Mammary epithelial cell (primary cell): ENCODE measurements at places on chromosomes 7 and 10. TPM values are rescaled to one million over a fixed set of nuclear protein-coding genes. Genes with fewer than 3 reads are reported as not detected.

The FGFBP3 gene
- 0.68 and 0.69 TPM in 2 replicates for total RNA-seq

The SKIDA1 gene
- total RNA-seq = 0.16 and 1.3 TPM in 2 replicates

The TFPI2 gene
- 360 and 608 TPM in 2 replicates for total RNA-seq

DNA sequence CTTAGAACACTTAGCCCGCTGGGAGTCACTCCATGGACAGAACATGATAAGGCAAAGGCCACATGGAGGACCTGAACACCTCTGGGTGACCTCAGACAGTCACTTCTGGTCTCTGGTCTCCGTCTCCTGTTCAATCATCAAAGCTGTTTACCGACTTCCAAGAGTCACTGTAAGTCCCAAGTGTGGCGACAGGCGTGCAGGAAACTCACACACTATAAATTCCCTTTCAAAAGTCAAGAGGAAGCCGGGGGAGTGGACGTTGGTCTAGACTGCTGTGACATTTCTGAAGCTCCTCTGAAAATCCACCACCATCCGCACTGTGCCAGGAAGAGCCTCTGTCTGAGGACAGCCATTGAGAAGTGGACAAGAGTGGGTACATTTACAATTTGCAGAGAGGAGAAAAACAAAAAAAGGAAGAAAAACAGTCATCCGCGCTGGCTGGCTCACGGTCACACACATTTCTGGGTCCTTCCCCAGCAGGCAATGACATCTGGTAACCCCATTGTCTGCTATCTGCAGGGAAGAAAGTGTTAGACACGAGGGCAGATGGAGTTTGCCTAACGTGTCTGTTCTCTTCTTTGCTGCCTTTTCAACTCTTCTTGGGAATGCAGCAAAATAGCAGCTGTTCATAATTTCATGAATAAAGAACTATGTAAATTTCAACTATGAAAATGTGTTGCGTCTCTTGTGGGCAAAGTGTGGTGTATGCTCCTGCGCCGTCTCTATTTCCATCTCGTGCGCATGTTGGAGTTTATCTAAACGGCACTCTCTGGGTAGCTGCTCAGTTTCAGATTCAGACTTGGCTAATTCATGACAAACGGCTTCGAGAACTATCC, 32.9 kb upstream of the CUX1 start:
- no peak for DNase-seq

GRCh38 chr10:83801983-83802382, 337.3 kb upstream of the GHITM start:
- DNase-seq = no peak
